ENCODE measurements at places on chromosomes 2 and 18. TPM values are rescaled to one million over a fixed set of nuclear protein-coding genes. Genes with fewer than 3 reads are reported as not detected.

DNA sequence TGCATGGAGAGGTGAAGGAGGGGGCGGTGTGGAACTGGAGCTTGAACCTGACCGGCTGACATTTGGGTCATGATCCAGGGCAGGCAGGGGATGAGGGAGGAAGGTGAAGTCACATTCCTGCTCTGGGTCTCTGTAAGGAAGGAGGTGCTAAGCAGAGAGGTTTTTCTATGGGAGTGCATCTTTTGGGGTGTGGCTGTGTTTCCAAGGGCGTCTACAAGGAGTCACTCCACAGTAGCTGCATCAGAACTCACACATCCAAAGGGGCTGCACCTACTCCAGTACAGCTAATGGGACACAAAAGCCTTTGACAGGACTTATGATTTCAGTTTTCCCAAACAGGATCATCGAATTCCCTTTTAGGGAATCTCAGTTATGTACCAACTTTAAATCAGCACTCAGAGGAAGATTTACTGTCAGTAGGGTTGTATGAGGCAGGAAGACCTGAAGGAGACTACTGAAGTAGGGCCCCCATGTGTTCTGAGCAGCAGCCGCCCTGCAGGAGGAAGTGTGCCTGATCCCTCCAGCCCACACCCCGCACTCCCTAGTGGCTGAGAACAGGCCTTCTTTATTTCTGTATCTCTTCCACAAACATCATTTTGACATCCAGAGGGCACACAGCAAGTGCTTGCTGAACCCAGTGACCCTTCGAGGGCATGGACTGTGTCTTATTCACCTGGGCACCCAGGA is 137.2 kb downstream of the CELF4 start:
- DNase-seq: no peak

GRCh38 chr18:26435415-26436095 is 112.8 kb downstream of the KCTD1 start:
- DNase-seq: no peak

DNA sequence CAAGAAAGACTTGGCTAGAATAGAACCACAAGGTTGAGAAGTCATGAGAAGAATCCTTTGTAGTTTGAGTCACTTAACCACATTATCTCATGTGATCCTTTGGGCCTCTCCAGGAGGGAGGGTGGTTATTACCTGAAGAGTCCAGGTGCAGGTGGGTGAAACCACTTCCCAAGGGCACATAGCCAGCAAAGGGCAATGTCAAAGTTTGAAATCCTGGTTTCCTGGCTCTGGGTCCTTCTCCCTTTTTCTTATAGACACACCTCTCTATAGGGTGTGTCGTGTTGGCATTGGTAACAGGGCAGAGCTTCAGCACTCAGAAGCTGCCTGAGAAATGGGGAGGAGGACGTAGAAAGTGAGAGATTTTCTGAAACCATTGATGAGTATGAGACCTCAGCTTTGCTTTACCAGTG is 137.9 kb downstream of the MGAT5 start:
- DNase-seq: no peak

DNA sequence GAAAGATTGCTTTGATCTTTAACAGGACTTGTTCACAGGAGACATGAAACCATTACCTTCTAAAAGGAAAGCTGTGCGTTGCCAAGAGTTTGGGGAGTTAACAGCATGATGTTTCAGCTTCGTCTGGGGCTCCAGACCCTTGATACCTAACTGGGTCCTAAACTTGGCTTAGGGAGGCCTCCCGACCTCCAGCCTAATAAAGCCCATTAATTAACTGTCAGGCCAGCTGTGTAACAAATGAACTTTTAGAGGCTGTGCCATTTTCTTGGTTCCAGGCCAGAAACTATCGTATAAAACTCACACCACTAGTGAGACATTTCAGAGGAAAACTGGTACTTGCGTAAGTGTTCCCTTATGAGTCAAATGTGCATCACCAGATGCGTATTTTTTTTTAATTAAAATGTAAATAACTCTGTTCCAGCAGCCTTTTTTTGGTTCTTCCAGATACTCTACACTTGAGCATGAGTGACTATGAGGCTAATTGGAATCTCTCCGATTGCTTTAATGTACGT is 236.5 kb downstream of the BCL2 start:
- no peak for DNase-seq

DNA sequence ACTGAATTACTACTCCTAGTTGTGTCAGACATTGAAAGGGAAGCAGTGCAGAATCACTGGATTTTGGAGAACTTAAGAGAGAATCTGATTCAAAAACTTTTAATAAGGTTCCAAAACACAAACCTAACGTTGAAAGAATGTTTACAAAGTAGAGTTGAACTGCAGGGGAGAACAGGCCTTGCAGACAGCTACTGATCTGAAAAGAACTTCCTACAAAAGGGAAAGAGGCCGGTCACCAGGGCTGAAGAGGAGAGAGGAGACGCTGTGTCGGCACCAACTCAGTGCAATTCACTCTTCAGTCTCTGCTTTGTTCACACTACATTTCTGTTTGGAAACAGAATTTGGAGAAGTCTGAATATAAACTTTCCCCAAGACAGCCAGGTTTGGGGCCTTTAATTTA is 124.0 kb downstream of the GAREM1 start:
- DNase-seq: no peak

DNA sequence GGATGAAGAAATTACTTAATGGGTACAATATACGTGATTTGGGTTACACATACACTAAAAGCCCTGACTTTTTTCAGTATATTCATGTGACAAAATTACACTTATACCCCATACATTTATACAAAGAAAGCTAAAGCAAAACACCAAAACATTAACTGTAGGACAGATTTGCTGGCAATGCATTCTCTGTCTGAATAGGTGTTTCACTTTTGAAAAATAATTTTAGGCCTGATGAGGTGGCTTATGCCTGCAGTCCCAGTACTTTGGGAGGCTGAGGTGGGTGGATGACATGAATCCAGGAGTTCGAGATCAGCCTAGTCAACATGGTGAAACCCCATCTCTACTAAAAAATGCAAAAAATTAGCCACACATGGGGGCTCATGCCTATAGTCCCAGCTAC is 301.5 kb upstream of the FAM98A start:
- no peak for DNase-seq

THSD7B gene
- total RNA-seq: not detected

MRPS9 gene
- total RNA-seq: 41.3 TPM

- DNase-seq: no peak
These were observed 11.0 kb downstream of the SIGLEC15 start for GRCh38 chr18:45836242-45837205.

TEKT4 gene
- not detected for total RNA-seq

GRCh38 chr2:206452242-206452641 is 8.9 kb downstream of the ADAM23 start:
- DNase-seq: no peak

DNA sequence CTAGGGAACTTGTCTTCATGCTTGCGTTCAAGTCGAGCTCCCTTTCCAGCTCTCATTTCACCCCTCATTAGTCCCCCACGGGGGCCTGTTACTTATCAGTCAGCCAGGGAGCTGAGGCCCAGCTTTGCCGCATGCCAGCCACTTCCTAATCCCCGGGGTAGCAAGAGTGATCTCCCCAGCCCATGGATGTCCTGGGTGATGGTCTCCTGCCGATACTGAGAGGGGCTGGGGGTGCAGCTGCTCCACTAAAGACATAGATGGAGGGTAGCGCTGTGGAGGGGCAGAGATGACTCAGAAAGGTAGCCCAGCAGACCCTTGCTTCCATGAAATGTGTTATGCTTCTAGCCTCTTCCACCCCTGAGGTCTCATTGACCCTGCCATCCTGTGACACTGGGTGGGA is 314.0 kb upstream of the EPAS1 start:
- DNase-seq: no peak

FOXI3 gene
- not detected for total RNA-seq

DNA sequence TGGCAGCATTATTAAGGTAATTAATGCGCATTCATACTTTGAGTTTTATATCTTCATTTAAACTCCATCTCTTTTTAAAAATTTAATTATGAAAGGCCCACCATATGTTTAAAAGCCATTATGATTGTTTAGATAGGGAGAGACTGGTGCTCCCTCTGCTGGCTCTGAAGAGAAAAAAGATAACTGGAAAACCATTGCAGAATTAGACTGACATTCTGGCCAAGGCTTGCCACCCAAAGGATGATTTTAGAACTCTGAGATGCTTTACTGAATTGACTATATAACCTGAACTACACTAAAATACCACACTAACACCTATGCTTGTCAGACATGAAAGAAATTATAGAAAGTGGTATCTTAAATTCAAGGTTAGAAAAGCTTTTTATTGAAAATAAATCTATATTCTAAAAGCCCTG is 127.6 kb upstream of the SPOPL start:
- no peak for DNase-seq

KCNG3 gene
- total RNA-seq: 0.91 TPM

- DNase-seq: no peak
These were observed 19.1 kb downstream of the PROKR1 start for GRCh38 chr2:68662466-68662865.

GRCh38 chr2:16933355-16933754 is 267.7 kb upstream of the CYRIA start:
- no peak for DNase-seq

GRCh38 chr2:177165721-177166711 is 46.6 kb upstream of the HNRNPA3 start:
- DNase-seq: peak; percentile 48

DNA sequence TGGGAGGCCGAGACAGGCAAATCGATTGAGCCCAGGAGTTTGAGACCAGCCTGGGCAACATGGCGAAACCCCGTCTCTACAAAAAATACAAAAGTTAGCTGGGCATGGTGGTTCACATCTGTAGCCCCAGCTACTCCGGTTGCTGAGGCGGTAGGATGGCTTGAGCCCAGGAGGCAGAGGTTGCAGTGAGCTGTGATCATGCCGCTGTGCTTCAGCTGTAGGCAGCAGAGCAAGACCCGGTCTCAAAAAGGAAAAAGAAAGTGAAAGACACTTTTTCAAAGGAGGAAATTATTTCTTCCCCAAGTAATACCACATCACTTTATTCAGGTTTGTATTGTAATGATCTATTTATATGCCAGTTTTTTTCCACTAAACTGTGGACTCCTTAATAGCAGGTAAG is 35.7 kb upstream of the TAF4B start:
- DNase-seq: no peak

All from MG63 (cell line).